ENCODE measurements at places on chromosomes 6 and 20.

DNA sequence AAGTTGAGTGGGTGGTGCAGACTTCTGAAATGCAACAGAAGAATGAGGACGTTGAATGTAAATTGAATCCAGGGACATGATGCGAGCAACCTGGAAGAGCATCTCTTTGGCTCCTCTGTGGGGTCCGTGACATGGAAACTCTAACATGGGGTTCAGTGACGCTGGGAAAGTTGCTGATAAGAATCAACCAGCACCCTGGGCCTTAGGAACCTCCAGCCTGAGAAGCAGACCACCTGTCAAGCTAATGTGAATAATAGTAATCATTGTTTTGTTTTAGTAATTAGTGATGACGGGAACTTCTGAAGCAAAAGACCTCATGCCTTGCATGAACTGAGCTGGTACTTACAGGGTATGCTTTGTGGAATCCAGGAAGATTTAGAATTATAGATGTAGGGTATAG lies 25.2 kb upstream of the DOK5 start:
- DNase-seq: no peak

DNA sequence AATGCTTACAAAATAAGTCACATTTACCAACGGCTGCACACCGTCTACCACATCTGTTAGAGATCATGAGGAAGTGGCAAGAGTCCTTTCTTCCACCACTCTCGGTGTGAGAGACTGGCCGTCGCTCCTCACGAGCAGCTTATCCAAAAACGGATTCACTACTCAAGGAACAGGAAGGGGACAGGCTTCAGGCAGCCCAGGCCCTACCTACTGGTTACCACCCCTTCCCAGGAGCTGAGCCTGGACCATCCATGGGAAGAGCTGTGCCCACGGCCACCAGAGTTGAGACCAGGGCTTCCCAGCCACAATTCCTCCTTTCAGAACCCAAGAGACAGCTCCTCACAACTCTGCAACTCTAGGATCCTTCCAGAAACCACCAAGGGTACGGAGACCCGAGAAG lies 37.0 kb downstream of the FOXF2 start:
- no peak for DNase-seq

DNA sequence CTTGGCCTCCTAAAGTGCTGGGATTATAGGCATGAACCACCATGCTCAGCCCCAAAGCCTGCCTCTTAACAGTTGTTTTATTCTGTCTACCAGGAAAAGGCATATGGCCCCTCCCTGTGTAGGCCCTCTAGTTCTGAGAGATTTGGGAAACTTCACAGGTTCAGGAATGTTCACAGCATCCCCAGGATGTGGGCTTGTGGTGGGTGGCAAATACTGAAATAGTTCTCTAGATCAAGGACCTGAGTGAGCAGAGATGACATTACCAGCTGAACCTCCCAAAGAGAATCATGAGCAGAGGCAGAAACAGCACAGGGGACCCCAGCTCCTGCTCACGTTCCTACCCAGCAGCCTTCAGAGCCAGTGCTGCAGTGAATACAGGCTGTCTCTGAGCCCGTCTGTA lies 99.6 kb downstream of the SSR1 start:
- DNase-seq: no peak

GRCh38 chr6:37630281-37630799 lies 67.3 kb downstream of the MDGA1 start:
- peak; percentile 89 for DNase-seq

DNA sequence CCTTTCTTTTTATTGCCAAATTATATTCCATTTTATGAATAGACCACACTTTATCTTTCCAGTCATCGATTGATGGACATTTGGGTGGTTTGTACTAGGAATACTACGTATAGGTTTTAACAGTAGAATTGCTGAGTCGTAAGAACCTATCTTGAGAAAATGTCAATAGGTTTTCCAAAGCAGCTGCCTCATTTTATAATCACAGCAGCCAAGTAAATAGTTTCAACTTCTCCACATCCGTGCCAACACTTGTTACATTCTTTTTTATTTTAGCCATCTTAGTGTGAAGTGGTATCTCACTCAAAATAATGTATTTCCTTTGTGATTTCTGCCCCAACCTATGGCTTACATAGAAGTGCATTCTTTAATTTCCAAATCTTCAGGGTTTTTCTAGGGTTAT lies 479.2 kb downstream of the CDH26 start:
- no peak for DNase-seq

DNA sequence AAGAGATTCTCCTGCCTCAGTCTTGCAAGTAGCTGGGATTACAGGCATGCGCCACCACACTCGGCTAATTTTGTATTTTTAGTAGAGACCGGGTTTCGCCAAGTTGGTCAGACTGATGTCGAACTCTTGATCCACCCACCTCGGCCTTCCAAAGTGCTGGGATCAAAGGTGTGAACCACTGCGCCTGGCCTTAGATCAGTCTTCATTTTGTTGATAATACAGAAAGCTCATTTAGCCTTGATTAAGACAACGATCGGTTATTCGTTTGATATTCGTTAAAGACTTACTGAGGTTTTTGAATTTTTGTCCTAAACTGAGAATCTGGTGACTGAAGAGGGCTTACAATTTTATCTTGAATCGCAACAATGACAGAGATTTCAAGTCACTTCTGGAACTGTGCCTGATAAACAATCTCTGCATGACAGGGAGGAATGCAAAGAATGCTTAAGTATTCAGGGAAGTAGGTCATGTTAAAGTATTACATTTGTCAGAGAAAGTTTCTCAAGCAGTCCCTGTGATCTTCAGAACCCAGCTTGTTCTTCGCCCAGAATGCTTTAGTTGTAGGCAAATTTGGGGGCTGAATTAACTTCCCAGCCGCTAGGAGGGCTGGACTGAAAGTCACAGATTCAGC lies 14.8 kb downstream of the AKAP12 start:
- no peak for DNase-seq

GRCh38 chr6:148935705-148936435 lies 189.0 kb downstream of the UST start:
- no peak for DNase-seq

DNA sequence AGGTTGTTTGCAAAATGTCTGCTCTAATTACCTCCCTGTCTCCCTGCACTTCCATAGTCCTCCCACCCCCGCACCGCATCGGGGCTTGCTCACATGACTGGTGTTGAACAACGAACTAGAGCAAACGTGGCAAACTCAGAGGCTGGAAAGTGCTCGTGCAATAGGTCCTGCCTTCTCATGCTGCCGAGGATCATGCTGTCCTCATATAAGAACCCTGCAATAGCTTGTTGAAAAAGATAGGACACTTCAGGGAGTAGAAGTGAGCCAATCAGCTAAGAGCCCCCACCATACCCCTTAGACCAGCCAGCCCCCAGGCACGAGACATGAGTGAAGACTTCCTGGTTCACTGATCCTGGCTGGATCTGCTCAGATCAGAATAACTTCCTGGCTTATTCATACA lies 219.2 kb downstream of the C6orf118 start:
- no peak for DNase-seq

- no peak for DNase-seq
These were observed 75.5 kb upstream of the HMGCLL1 start for GRCh38 chr6:55654445-55654844.

DNA sequence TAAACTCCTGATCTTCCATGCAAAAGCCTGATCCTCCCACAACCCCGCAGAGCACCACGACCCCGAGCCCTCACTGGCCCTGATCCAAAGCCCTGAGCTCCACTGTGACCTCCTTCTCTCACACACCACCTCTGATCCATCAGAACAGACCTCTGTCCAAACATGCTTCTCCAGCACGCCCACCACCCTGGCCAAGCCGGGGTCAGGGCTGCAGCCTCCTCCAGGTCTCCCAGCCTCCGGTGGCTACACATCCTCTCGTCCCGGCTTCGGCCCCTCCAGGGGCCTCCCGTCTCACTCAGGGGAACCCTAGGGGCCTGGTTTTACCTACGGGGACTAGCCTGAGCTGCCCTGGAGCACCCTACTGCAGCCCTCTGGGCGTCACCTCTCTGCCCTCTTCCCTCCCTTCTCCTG lies 49.1 kb downstream of the FOXF2 start:
- no peak for DNase-seq

- DNase-seq: no peak
These were observed 219.7 kb downstream of the FARS2 start for GRCh38 chr6:5481033-5481432.

DNA sequence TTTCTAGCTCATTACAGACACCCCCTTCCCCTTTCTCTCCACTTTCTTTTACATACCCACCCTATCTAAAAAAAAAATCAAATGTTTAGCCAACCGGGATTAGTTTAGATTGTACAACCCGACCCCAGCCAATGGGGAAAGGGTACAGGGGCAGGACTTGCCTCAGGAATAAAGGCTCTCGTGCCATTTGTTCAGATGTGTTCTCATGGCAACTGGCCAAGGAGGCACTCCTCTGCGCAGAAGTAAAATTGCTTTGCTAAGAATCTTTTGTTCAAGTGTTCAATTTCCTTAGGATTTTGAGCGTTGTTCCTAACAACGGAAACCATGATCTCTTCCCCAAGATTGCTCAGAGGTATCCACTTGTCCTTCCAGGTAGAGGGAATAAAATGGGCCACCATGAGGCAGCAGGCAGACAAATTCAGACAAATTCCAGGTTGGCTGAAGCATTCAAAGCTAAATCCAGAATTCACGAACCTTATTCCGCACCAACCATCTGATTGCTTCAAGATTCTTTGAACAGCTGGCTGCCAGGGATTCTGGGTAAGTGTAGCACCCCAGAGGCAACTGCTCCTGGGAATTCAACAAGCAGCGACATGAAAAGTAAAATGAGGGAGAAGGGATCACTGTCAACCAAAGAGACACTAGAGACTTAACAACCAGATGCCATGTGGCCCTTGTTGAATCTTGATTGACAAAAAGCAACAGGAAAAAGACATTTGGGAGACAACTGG lies 431.8 kb downstream of the PREX1 start:
- DNase-seq: no peak

- no peak for DNase-seq
These were observed 437 bp upstream of the HLA-A start for GRCh38 chr6:29941916-29942274.

DNA sequence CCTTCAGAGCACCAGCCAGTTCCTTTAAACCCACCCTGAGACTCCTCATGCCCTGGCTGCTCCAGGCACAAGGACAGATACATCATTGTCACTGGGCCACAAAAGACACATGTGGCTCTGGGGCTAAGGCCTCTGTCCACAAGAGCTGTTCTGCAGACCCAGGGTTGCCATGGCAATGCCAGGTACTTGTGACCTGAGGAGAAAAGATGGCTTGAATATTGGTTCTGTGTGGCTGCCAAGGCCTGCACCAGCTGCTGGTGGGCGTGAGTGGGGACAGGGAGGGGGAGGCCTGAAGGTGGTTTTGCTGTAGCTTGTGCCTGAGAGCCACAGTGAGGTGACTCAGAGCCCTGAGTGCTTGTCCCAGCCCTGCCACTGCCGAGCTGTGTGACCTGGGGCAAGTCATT lies 31.8 kb downstream of the SAYSD1 start:
- no peak for DNase-seq

DNA sequence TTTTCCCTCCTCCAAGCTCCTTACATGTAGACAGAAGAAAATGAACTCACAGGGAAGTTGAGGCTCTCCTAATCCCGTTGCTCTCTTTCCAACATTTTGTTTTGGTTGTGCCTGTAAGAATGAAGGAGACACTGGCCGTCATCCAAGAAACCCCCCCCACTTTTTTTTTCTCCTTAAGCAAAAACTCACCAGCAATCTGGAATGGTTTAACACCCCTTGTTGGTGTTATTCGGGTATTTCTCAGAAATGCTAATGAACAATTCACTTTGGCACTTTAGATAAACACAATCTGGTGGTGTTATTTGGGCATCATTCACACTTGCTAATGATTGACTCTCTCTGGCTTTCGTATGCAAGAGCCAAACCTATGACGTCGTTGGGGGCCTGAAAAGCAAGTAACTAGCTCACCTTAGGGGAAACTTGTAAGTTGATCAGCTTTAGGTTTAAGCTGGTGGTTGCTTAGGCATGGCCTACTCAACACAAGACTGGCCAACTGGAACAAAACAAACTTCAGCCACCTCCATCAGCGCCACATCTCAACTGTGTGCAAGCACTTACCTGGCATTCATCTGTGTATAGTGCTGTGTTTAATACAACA lies 24.3 kb upstream of the OLIG3 start:
- DNase-seq: no peak

GRCh38 chr6:158559338-158559894 lies 475 bp upstream of the TMEM181 start:
- DNase-seq: no peak

- DNase-seq: no peak
These were observed 840 bp downstream of the DEFB132 start for GRCh38 chr20:258269-258858.

GRCh38 chr6:162821102-162821501 lies 93.3 kb downstream of the PACRG start:
- DNase-seq: no peak

DNA sequence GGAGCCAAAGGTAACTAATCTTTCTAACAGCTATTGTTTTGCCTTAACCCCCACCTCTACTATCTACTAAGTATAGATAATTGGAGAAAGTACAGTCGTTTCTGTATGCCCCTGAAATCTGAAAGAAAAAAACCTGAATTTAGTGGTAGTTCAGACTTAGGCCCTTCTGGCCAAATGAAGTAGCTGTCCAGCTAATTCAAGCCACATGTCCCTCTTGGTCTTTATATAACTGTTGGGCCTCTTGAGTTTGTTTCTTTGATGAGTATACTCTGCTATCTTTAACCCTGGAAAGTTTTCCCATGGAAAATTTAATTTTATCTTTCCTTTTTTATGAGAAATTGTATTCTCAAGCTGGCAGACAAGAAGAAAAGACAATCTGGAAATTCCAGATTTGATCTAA lies 73.0 kb upstream of the FAM8A1 start:
- DNase-seq: no peak

DNA sequence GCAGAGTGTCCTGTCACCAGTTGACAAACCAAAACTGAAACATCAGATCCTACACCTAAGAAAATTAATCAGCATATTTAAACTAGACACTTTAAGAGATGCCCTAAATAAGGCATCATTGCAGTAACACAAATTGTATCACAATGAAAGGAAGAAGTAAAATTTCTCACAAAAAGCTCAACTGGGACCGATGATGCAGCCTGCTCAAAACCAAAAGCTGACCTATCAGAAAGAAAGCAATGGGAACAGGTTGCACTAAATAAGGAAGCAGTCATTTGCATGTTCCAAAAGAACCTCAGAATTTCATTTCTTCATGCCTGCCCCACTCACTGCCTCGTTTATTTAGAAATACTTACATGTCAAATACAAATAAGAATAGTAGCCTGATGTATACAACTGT lies 12.1 kb downstream of the HIVEP2 start:
- DNase-seq: no peak

DNA sequence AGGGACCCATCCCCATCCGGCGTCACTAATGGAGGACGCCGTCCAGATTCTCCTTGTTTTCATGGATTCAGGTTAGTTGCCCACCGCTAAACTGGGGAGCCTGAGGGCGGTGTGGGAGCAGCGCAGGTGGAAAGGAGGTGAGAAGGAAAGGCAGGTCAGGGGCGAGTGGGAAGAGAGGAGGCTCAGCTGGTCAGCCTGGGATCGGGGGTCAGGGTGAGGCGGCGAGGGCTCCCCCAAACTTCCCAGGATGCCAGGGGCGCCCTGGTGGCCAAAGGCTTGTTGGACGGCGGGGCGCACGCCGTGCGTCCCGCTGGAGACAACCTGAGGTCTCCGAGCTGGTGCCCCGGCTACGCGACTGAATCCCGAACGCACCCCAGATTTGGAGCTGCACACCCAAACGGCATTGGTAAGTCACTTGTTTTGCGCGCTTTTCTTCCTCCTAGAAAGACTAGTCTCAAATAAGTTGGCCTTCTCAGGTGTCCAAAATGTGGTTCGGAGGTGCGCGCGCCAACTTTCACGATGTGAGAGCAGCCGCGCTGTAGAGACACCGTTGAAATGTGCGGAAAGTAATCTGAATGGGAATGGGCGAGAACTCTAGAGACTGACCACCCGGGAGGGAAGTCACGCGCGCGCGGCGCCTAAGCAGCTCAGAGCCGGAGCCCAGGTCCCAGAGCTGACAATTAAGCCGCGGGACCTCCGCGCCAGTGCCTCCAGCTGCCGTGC lies 9.7 kb downstream of the GNAS-AS1 start:
- DNase-seq: no peak

Measured in T1000 (cell line).